ENCODE measurements at places on chromosomes 12 and 14.

DNA sequence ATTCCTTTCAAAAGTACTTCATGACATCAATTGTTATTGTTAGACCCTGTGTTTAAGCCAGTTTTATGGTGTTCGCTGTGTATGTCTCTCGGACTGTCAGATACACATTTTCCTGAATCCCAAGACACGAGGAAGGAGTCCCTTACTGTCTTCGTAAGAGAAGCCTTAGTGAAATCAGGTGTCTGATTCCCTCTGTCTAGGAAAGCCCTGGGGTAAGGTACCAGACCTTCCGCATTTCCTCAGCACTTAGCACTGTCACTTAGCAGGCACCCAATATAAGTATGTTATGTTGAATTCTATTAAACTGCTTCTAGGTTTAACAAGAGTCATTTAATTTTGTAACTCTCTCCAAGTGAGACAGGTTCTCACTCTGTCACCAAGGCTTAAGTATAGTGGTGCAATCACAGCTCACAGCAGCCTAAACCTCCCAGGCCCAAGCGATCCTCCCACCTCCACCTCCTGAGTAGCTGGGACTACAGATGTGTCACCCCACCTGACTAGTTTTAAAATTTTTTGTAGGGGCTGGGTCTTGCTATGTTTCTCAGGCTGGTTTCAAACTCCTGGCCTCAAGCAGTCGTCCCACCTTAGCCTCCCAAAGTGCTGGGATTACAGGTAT lies 111.0 kb downstream of the BBS10 start:
- peak; percentile 22 for DNase-seq

GRCh38 chr12:51592034-51592705 lies 1.1 kb downstream of the SCN8A start:
- DNase-seq: no peak

GRCh38 chr12:62670986-62671720 lies 204.5 kb downstream of the MON2 start:
- no peak for DNase-seq

DNA sequence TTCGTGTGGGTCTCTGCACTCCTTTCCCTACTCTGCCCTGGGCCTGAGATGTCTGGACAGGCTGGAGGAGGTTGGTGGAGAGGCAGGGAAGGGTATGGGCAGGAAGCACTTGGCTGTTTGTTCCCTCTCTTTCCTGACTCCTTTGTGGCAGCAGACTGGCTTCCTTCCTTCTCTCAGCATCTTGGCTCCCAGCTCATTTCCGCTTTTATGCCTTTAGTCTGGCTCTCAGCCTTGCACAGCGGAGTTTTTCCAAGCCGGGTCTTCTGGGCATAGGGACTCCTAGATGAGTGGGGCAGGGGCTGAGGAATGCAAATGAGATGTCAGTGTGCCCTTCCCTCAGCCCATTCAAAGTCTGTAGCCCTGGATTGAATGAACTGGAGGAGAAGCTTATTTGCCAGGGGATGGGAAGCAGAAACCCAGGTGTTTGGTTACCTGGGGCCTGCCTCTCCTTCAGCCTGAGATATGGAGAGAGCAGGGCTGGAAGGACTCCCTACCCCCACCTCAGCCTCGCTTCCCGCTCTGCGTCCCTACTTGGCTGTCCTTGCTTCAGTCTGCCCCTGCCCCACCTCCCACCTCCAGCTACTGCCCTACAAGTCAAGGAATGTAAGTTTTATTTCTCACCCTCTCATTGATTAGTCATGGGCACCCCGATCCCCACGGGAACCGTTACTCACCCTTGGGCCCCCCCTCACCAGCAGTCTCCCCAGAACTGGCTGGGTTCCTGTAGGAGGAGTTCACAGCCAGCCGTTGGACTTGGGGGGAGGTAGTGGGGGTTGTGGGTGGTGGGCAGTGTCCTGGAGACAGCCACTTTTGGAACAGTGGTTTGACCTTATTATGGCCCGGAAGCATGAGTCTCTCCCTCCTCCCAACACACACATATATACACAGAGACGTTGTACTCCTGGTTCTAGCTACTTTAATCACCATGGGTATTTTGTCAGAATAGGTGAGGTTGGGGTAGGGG lies 9.3 kb upstream of the ITGA5 start:
- DNase-seq: no peak

DNA sequence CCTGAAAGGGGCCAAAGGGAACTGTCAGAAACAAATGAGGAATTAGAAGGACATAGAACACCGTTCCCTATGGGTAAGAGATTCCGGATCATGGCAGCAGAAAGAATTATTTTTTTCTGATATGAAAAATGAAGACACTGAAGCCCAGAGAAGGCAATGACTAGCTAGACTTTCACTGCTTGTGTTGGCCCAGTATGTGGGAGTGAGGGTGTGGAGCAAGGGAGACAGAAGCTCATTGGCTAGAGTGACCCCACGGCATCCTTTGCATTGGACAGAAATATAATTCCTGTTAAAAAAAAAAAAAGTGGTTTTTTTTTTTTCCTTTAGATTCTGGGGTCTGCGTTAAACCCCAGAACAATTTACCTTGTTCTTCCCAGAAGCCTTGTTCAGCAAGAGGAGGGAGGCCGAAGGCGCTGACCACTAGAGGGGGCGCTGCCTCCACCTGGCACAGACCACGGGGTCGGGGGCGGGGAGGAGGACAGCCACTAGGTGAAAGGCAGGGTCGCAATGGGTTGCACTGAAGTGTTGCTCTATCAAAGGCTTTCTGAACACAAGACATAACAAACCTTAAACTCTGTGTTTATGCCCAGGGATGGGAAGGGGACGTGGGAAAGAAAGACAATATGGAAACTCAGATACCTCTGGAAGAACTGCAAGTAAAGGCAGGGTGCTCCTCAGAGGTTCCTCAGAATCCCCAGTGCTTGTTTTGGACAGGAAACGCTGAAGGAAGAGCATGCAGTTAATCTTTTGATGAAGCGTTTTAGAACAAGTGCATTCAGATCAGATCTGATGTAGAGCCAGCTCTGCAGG lies 156.8 kb downstream of the KCNA5 start:
- DNase-seq: peak; percentile 93

GRCh38 chr12:109125791-109126190 lies 9.4 kb downstream of the ACACB start:
- DNase-seq: no peak

DNA sequence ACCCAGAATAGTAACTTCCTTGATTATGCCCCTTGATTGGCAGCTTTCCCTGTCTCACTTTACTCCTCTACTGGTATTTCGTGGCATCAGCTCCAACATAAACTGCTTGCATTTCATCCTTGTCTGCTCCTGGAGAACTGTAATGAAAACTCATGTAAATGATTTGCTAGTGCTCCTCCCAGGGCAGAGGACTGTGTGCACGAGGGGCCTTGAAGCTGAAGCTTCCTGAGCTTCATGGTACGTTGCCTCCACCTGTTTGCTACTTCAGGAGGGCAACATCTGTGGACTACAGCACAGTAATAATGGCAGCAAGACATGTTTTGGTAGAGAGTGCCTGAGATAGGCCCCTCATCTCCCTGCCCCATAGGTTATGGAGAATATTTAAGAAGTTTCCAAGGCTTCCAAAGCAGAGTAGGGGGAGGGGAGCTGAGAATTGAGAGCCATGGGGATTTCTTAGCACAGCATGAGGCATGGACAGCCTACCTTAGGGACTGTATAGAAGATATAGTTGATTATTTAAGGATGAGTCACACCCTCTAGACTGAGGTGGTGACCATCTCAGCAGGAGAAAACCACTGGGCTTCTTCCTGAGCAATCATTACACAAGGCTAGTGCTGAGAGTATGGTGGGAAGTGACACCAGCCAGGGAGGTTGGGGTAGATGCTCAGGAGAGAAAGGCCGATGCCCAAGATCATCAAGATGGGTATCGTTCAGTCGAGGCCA lies 29.5 kb downstream of the CCDC198 start:
- no peak for DNase-seq

DNA sequence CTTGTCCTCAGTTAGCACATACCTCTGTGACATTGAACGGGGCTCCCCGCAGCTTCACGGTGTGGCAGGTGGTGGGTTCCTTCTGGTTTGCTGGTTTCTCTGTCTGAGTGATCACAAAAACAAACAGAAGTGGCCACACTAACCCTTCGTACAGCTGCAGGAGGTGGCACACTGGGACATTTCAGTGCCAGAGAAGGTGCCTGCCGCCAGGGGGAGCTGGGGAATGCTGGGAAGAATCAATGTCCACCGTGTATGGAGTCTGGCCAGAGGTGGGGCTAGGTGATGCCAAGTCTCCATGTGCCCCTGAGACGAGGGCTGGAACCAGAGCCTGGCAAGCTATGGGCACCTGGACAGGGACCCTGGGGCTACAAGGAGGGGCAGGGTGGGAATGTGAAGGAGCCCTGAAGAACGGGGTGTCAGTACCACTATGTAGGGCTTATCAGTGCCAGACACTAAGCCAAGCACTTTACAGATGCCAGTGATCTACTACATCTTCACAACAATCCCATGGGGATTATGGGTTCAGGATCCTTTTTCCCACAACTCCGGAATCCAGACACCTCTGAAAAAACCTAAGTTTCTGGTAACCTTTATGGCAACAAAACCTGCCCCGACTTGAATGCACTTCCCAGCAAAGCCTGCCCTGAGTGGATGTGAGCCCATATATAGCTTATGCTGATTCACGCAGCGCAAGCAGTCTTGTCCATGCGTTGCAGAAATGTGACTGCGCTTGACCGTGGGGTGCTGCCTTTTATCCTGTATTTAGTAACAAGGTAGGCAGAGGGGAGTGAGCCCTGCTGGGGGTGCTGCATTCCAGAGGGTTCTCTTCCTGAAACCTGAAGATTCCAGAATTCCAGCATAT lies 10.8 kb downstream of the RBM19 start:
- DNase-seq: peak; percentile 83

- DNase-seq: no peak
Measured at GRCh38 chr14:57486767-57487379, 6.8 kb downstream of the CCDC198 start.

- no peak for DNase-seq
Measured at GRCh38 chr12:29238822-29239291, 89.8 kb downstream of the FAR2 start.

DNA sequence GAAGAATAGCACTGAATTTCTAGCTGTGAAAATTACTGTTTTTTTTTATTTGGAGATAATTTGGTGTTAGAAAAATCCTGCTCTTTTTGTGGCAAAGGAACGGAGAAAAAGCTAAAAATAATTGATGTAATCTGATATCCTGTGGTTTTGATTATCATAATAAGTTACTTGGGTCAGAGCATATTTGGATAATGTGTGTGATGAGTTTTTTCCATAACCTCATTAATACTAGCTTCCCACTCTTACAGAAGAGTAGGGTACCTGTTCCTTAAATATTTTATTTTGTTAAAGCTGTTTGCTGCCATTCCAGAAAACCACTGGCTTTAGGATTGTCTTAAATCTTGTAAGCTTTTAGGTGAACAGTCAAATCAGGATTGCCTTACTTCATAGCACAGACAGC lies 4.7 kb downstream of the PSMC6 start:
- DNase-seq: no peak

- no peak for DNase-seq
Measured at GRCh38 chr12:117506333-117506732, 144.9 kb upstream of the NOS1 start.

DNA sequence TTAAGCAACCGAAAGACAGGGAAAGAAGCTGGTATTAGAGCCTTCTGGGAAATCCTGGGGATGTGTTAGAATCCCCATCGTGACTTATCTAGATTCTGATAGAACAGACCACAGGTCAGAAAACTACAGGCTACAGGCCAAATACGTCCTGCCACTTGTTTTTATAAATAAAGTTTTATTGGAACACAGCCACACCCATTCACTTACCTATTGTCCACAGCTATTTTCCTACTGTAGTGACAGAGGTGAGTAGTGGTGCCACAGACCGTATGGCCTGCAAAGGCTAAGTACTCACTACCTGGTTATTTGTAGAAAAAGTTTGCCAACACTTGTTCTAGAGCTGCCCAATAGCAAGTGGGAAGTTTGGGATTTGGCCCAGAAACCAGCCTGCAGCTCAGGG lies 53.8 kb downstream of the HRK start:
- no peak for DNase-seq

GRCh38 chr14:69625299-69626131 lies 14.1 kb downstream of the SUSD6 start:
- no peak for DNase-seq

GRCh38 chr12:131893605-131894312 lies 663 bp upstream of the ULK1 start:
- DNase-seq: no peak

- peak; percentile 84 for DNase-seq
Measured at GRCh38 chr12:53965281-53966084, 7.4 kb upstream of the HOXC11 start.

- no peak for DNase-seq
Measured at GRCh38 chr14:32087173-32087861, 10.2 kb downstream of the ARHGAP5 start.

- no peak for DNase-seq
Measured at GRCh38 chr12:28222081-28222700, 31.9 kb downstream of the CCDC91 start.

DNA sequence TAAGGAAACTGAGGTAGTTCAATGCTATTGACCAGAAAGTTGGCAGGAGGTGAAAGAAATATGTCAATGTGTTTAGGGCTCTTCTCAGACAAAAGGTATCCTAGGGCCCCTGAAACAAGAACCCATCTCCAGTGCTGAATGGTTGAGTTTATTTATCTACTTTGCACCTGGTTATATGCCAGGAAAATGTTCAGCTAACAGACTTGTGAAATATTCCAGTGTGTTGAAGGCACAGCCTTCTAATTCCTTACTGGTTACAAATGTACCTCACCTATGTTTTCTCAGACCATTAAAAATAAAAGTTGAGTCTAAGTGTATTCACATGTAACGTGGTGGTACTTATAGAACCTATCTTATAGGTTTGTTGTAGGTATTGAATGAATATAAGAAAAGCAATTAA lies 511.7 kb upstream of the SEL1L start:
- DNase-seq: no peak

DNA sequence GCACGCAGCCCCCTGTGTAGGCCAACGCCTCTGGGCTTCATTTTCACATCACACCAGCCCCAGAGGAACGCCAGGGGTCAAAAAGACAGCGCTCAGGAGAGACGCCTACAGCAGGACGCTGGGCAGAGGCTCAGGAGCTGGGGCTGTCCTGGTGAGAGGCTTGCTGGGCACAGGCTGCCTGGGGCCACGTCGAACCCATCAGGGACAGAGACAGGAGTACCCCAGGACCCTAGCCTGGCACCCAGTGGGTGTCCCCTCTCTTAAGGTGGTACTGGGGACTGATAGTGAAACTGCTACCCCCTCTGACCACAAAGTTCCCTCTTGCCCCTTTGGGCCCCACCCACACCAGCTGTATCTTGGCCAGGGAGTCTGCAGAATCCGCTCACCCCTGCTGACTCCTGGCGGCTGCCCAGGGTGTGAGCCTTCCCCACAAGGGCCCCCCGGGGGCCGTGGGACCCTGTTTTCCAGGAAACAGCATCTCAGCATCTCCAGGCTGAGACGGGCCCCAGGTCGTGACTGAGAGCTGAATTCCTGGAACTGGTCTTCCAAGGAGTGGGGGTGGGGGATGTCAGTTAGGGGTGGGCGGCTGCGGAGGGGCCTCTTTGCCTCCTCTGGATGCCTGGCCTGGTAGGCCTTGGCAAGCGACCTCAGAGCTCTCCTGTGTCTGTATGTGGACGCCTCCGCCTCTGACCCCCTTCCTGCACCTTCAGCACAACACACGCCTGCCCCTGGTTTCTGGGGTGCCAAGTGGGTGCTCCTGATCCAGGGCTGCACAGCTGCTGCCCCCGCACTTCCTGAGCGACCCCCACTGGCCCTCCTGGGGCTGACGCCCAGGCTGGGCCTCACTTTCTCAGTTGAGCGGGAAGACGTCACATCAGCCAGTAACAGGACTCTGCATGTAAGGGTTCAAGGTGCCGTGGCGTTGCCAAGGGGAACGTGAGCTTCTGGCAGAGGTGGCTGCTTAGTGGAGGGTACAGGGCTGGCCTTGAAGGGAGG lies 321.9 kb upstream of the RTL1 start:
- peak; percentile 42 for DNase-seq

All from H1 (cell line).